ENCODE measurements at places on chromosomes 13 and 19.

- DNase-seq = no peak
Measured at GRCh38 chr19:38262585-38263268, 1.6 kb upstream of the SPINT2 start.

GRCh38 chr19:10839114-10840050 is 3.4 kb upstream of the TMED1 start:
- no peak for DNase-seq

DNA sequence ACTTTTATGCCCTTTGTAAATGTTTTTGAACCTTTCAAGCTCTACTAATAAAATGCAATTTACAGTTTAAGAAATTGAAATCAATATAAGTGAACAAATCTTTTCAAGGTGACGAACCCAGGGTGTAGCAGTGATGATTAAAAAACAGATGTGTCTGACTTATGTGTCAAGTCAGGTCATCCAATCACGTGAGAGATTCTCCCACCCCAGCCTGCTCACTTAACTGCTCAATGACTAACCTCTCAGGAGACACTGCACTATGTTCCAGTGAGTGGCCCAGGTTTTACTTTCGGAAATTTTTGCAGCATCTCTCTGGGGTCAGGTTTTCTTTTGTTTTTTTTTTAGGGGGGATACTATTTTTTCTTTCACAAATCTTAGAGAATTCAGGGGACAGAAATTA is 60.7 kb downstream of the ZNF429 start:
- DNase-seq = peak; percentile 7

DNA sequence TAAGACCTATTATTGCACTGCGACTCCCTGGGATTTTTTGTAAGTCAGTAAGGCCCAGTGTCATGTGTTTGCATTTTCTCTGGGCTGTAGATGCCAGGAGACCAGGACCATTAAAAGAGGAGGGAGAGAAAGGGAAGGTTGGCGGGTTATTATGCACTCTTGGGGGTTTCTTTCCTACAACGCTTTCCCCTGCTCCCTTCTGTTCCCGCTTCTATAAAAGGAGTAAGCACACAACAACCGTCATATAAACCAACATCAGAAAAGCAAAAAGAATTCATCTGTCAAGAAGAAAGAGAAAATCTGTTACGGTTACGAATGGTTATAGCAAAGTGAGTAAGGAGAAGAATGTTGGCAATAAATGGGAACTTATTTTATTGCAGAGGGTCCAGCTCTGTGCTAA is 541.8 kb downstream of the IRS2 start:
- no peak for DNase-seq

- DNase-seq = no peak
Measured at GRCh38 chr13:57992416-57992815, 360.9 kb downstream of the PCDH17 start.

DNA sequence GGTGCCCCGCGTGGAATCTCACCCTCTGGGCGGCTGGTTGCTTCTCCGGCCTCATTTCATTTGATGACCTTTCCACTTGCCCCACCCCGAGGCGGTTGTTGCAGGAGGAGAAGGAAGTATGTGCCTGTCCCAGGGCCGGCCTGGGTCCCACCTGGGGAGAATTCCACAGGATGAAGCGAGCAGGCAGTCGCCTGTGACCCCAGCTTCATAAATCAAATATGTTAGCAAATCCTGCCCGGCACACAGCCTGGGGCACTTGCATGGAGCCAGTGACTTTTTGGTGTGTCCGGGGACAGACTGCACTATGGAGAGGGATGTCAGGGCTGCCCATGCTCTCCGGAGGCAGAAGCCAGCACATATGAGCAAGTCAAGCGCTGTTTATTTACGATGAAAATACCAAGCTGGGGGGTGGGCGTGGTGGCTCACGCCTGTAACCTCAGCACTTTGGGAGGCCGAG is 19.7 kb upstream of the ZBTB7A start:
- no peak for DNase-seq

DNA sequence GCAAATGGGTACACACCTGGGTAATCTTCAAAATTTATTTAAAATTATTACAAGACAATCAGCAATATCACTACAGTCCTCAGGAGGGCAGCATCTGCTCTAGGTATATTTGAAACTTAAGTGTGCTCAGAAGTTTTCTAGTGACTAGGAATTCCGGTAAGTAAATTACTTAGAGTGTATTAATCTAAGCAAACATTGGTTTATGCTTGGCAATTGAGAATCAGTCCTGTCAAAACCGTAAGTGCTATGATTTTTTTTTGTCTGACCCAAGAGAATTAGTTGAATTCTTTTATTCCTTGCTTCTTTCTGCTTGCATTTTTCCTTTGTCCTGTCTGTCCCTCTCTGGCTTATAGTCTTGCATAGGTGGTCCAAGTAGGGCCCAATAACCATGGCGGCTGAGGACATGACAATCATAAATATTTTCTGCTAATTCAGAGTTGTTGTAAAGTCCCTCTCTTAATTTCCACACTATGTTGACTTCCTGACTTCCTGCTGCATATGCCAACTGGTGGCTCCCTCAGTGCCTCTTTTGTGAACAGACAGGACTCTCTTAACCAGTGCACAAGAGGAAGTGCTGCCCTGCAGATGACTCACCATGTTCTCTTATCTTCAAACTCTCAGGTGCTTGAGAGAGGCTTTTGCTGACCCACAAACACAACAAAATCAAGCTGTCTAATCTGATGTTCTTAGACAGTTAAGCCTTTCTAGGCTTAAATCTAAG is 82.2 kb downstream of the SLAIN1 start:
- peak; percentile 83 for DNase-seq

GRCh38 chr19:15450528-15450890 is 753 bp upstream of the WIZ start:
- no peak for DNase-seq

DNA sequence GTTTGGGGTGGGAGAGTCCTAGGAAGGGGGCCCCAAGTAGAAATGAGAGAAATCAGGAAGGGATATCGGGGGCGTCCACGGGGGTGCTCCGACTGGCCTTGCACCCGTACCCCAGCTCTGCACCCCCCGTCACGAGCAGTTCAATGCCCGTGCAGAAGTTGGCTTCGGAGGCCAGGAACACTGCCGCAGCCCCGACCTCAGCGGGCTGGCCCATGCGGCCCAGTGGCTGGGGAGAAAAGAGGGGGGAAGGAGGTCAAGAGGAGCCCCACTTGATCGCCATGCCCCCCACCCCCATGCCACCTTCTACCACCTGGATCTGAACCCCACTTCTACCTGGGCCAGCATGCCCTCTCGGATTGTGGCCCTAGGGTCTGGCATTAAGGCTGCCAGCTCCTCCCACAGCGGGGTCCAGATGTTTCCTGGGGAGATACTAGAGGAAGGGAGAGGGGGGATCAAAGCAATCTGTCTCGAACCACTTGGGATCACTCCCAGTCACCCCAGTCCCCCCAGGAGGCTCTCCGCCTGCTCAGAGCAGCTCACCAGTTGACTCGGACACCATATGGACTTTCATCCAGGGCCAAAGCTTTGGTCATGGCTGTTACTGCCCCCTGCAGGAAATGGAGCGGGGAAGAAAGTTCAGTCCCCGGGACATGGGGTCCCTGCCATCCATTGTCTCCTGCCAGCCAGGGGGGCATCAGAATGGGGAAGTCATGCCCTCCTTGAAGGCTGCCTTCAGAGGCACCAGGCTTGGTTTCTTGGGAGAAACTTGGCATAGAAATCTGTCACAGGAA is 2.5 kb upstream of the BCAT2 start:
- no peak for DNase-seq

DNA sequence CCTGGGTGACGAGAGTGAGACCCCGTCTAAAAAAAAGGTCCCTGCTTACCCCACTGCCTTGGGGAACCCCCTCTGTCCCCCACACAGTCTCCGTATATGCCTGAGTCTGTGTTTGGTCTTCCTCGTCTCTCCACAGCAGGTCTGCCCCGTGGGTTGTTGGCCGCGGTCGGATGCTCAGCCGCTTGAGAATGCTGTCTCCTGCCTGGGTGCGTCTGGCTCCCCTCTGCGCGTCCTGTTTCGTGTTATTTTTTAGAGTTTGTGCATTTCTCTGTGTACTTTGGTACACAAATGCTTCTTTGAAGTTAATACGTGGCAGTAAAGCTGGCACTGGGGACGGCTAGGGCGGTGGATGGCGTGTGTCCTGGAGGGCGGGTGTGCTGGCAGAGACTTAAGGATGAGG is 34.9 kb downstream of the KDM4B start:
- DNase-seq = no peak

DNA sequence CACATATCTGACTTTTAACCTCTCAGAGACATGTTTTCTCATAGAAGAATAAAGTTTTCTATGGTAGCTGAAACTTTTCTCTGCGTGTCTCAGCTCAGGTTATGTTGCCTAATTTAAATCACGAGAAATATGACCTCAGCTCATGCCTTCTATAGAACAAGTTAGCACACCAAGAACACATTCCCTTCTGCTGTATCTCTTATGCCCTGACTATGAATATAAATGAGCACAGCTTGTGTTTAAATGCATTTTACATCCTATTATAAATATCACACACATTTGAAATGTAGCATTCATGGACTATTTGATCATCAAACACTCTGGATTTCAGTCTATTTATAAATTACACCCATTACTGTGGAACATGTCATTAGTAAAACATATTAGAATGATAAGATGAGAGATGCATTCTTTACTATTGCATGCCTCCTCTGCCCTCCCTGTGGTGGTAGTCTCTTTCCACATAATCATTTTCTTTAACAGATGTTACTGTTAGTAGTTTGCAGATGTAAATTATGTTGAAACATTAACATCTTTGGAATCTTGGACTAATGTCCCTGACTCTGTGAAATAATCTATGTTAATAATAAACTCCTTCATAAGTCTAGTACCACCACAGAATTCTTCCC is 2044.9 kb upstream of the PCDH20 start:
- DNase-seq = no peak

- DNase-seq = no peak
Measured at GRCh38 chr13:110206185-110206584, 100.8 kb downstream of the COL4A1 start.

GRCh38 chr19:10911579-10912363 is 16.7 kb downstream of the YIPF2 start:
- no peak for DNase-seq

- DNase-seq = no peak
Measured at GRCh38 chr13:33016414-33017322, at the start of gene KL. Gene KL, plus strand, starts transcription at chr13:33016423. Its CDS starts 18 bp downstream, at chr13:33016441.

DNA sequence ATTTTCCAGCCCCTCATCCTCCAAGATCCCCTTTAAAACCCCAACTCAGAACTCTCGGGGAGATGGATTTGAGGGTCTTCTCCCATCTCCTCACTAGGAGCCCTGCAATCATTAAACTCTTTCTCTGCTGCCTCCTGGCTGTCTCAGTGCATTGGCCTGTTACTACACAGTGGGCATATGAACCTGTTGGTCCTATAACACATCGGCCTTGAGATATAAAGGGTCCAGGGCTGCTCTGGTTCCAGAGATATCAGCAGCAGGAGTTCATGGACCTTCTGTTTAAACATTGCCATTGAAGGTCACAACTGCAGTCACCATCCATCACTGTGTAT is 3.8 kb upstream of the METTL21C start:
- no peak for DNase-seq

GRCh38 chr19:29383696-29384095 is 142.1 kb upstream of the VSTM2B start:
- DNase-seq = no peak

GRCh38 chr19:10780368-10780767 is 55.6 kb downstream of the TMED1 start:
- peak; percentile 95 for DNase-seq

DNA sequence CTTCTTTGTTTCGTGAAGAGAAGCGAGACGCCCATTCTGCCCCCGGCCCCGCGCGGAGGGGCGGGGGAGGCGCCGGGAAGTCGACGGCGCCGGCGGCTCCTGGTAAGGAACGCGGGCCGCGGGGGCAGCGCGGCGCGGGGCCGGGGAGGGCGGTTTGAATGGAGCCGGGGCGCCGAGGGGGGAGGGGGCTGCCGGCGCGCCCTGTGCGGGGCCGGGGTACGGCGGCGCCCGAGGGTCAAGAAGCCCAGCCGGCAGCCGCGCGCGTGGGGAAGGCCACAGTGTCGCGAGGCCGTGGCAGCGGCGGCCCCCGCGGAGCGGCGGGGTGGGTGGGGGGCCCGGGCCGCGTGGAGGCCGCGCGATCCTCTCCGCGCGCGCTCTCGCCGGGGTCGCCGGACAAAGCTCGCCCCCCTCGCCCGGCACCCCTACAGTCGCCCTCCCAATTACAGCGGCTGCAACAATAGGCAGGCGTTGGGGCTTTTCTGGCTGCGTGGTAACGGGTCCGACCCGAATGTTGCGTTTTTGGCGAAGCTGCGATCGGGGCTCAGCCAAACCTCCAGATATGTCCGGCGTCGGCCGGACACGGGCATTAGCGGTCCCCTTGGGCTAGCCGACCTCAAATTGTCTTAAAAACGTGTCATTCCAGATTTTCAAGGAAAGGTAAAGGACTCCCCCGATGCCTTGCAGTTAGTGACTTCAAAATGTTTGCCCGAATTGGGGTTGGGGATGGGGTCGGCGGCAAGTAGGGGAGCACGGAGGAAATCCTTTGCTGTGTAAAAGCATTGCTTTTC is 437 bp downstream of the SMARCA4 start:
- peak; percentile 36 for DNase-seq

DNA sequence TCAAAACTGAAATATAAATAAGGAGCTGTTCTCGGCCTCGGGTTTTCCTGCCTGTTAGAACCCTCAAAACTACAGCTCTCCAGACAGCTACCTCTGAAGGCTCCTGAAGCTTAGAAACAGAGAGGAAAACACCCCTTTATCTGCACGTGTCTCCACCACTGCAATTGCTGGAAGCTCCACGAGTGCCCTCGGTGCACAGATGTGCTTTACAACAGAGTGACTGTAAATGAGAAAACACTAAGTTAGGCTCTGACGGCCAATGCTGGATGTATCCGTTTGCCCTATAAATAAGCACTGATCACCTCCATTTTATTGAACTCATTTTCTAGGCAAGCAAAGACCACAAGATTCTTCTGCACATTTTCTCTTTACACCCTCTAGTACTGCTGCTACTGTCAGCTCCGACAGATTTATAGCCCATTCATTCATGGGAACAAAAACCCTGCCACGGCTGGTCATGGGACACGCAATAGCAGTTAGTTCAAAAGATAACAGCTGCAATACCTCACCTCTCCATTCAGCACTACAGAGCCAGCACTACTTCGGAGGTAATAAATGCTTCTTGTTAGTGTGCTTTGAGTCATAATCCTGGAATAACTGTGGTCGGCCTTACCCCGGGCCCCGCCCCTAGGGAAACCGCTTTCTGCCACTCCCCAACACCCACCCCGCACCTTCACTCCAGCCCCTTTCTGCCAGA is 241.1 kb upstream of the ZNF507 start:
- peak; percentile 3 for DNase-seq

- no peak for DNase-seq
Measured at GRCh38 chr13:33290421-33290965, 4.9 kb upstream of the STARD13 start.

GRCh38 chr19:53977429-53977990 is 13.9 kb upstream of the CACNG6 start:
- peak; percentile 90 for DNase-seq

All from fibroblast of villous mesenchyme (primary cell).